ENCODE measurements at places on chromosomes 6 and 20.

DNA sequence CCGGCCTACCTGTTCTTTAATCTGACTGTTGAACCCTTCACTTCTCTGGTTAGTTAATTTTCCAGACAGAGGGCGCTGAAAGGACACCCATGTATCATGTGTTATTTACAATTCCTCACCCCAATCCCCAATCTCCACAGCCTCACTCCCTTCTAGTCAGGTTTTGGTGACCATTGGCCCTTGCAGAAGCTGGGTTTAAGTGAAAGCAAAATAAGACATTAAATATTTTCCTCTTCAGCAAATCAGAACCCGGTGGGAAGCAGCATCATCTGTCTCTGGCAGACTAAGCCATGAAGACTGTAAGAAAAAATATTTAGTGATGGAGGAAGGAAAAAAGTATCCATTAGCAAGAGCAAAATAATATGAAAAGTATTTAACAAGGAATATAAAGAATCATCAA is 9.4 kb upstream of the HLA-DQA1 start:
- H3K4me3 ChIP-seq = no peak overlapping the region
- no peak for DNase-seq
- no peaks in the 10 kb centered on the region for H3K4me1 ChIP-seq
- no peak overlapping the region for H3K27ac ChIP-seq
- no peaks in the 10 kb centered on the region for H3K27me3 ChIP-seq

- peaks cover 4% of the 10 kb centered on the region for H3K36me3 ChIP-seq
- no peak overlapping the region for H3K4me3 ChIP-seq
- peaks cover 47% of the 10 kb centered on the region for H3K4me1 ChIP-seq
- DNase-seq = no peak
- H3K27me3 ChIP-seq = no peaks in the 10 kb centered on the region
Measured at GRCh38 chr20:49892817-49893216, 22.5 kb downstream of the SPATA2 start.

DNA sequence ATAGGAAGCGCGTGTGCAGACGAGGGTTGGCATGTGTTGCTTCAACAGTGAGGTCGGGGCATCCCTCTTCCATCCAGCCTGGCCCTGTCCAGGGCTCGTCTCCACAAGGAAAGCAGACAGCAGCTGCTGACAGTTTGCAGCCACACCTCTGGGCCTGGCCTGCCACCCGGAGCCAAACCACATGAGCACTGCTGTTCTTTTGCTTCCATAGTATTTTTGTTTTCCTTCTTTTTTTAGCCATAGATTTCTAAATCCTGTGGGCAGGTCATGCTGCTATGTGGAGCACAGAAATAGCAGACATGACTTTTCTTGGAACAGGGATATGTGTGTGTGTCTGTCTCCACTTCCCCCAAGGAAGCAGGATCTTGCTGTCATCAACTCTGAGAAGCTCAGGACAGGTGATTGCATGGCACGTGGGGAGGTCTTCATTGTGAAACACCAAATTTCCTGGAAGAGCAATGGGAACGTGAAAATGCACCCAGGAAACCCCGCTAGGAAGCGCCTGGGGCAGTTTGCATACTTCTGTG is 167.4 kb downstream of the DTNBP1 start:
- no peaks in the 10 kb centered on the region for H3K27me3 ChIP-seq
- peaks cover 28% of the 10 kb centered on the region for H3K4me1 ChIP-seq
- DNase-seq = no peak
- H3K27ac ChIP-seq = no peak overlapping the region
- peaks cover 22% of the 10 kb centered on the region for H3K36me3 ChIP-seq

GRCh38 chr20:2101057-2101864 is at the start of gene STK35:
TSS of gene STK35 (plus strand) at chr20:2101827. CDS start at chr20:2101882, 55 bp downstream.
- peak within 1 kb of the TSS; percentile 92 for H3K4me3 ChIP-seq
- peaks cover 24% of the 10 kb centered on the region for H3K4me1 ChIP-seq
- H3K27ac ChIP-seq = peak within 1 kb of the TSS; percentile 100
- DNase-seq = no peak
- H3K27me3 ChIP-seq = peaks cover 7% of the 10 kb centered on the region

DNA sequence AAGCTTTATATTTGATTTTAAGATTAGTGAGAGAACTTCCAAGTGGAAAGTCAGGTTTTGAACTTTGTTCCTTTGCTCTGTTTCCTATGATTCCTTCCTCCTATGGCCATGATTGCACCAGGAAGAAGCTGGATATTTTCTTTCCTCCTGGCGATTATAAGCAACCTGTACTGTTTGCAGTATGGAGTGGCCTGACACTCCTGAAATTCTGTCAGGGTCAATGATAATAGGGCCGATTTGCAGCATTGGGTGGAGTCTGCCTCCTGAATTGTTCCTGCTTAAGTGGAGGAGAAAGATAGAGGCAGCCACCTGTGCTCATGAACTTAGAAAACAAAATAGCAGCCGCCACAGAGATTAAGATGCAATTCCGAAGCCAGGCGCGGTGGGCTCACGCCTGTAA is 9.8 kb upstream of the FAM217A start:
- H3K27ac ChIP-seq = no peak overlapping the region
- no peaks in the 10 kb centered on the region for H3K27me3 ChIP-seq
- H3K36me3 ChIP-seq = no peaks in the 10 kb centered on the region
- no peak overlapping the region for H3K4me3 ChIP-seq
- DNase-seq = no peak
- H3K4me1 ChIP-seq = peaks cover 6% of the 10 kb centered on the region

GRCh38 chr6:44128020-44128917 is 915 bp downstream of the TMEM63B start:
- H3K4me3 ChIP-seq = peak overlapping the region; percentile 86
- H3K4me1 ChIP-seq = peaks cover 52% of the 10 kb centered on the region
- no peak overlapping the region for H3K27ac ChIP-seq
- DNase-seq = no peak

- no peaks in the 10 kb centered on the region for H3K27me3 ChIP-seq
- H3K27ac ChIP-seq = no peak overlapping the region
- DNase-seq = no peak
- peaks cover 5% of the 10 kb centered on the region for H3K36me3 ChIP-seq
Measured at GRCh38 chr20:63900413-63900812, 5.5 kb downstream of the DNAJC5 start.

GRCh38 chr6:166251211-166251610 is 57.0 kb downstream of the PRR18 start:
- H3K4me1 ChIP-seq = no peaks in the 10 kb centered on the region
- no peaks in the 10 kb centered on the region for H3K36me3 ChIP-seq
- peaks cover 45% of the 10 kb centered on the region for H3K27me3 ChIP-seq

DNA sequence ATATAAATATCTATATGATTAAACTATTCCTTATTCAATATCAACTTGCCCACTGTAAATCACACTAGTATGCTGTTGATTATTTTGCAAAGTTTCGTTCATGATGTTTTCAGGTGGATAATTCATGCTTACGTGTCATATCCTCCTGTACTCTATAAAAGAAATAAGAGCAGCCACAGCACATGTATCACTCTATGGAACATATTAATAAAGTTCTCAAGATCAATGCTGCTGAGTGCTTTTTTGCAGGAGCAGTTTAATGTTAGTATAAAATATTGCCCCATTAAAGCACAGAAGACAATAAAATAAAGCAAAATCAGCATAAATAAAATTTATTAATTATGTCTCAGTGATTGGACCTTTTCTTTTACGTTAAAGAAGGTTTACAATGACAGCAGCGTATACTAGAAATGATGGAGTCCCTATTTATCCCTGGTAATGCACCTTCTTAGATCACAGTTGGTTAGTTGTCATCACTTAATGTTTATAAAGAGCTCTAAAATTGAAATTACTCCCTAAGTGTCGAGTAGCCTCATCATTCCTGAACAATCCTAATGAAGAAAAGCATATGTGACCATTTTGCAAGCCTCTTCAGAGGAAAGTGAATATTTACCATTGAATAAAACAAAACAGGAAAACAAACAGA is 517.7 kb downstream of the EYS start:
- no peaks in the 10 kb centered on the region for H3K36me3 ChIP-seq
- no peaks in the 10 kb centered on the region for H3K27me3 ChIP-seq
- H3K4me3 ChIP-seq = no peak overlapping the region
- H3K27ac ChIP-seq = no peak overlapping the region

DNA sequence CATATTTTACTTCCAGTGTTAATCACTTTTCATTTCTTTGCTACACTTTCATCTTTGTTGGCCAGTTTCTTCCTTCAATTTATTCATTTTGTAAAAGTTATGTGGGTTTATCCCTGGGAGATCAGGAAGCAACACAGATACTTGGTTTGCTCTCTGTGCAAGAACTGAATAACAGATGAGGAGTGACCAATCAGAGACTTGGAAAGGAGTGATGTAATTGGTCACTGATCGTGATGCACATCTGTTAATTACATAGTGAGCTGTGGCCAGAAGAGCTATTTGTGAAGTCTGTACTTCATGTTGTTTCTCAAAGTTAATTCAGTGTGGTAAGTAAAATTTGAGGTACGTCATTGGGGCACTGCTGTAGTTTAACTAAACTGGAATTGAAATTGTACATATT is 21.3 kb downstream of the ANKRD6 start:
- no peaks in the 10 kb centered on the region for H3K4me1 ChIP-seq
- no peak overlapping the region for H3K4me3 ChIP-seq
- no peak for DNase-seq
- no peaks in the 10 kb centered on the region for H3K27me3 ChIP-seq
- H3K27ac ChIP-seq = no peak overlapping the region

DNA sequence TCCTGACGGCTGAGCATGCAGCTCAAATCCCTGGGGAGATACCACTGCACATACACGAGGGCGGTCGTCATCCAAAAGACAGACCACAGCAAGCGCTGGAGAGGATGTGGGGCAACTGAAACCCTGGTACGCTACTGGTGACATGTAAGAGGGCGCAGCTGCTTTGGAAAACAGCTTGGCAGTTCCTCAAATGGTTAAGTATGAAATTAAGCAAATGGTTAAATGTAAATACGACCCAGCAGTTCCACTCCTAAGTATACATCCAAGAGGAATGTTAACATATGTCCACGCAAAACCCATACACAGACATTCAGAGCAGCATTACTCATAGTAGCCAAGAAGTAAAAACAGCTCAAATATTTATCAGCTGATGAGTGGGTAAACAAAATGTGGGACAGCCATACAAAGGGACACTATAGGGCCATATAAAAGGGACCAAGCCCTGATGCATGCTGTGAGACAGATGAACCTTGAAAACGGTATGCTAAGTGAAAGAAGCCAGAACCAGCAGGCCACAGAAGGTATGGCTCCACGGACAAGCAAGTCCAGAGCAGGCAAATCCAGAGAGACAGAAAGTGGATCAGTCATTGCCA is 38.5 kb downstream of the RIPOR3 start:
- no peaks in the 10 kb centered on the region for H3K36me3 ChIP-seq
- H3K4me3 ChIP-seq = no peak overlapping the region
- DNase-seq = no peak
- H3K4me1 ChIP-seq = peaks cover 14% of the 10 kb centered on the region
- H3K27me3 ChIP-seq = no peaks in the 10 kb centered on the region
- H3K27ac ChIP-seq = peak overlapping the region; percentile 53

DNA sequence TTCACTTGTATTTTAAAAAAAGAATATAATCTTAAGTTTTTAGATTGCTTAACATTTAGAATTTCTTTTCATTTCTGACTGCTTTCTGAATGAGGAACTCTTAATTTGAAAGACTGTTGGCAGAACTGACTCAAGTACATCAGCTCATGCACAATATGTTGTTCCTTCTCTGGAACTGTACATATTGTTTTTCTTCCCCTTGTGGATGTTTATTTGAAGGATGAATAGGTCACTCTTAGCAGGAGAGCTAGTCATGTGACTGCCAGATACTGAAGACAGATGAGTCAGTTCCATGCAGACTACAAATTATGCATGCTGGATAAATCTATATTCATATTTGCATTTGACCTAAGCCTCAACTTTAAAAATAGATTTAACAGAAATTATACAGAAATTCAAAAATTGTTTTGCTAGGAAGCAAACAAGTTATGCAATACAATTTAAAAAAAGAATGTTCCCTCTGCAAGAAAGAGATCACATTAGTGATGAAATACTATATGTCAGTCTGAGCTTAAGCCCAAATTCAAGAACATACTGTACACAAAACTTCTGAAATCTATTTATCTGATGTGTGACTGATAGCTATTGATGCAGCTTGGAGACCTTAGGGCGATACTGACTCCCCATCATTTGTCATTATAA is 1274.9 kb upstream of the GJE1 start:
- H3K4me3 ChIP-seq = no peak overlapping the region
- H3K36me3 ChIP-seq = no peaks in the 10 kb centered on the region
- H3K27ac ChIP-seq = no peak overlapping the region
- peaks cover 12% of the 10 kb centered on the region for H3K4me1 ChIP-seq
- no peaks in the 10 kb centered on the region for H3K27me3 ChIP-seq

- H3K36me3 ChIP-seq = no peaks in the 10 kb centered on the region
- peak overlapping the region; percentile 35 for H3K27ac ChIP-seq
- H3K27me3 ChIP-seq = no peaks in the 10 kb centered on the region
- DNase-seq = no peak
- no peak overlapping the region for H3K4me3 ChIP-seq
- peaks cover 7% of the 10 kb centered on the region for H3K4me1 ChIP-seq
Measured at GRCh38 chr6:123306334-123306733, 310.3 kb downstream of the CLVS2 start.

GRCh38 chr6:4125500-4125899 is 9.9 kb downstream of the ECI2 start:
- H3K27ac ChIP-seq = no peak overlapping the region
- no peak overlapping the region for H3K4me3 ChIP-seq
- H3K36me3 ChIP-seq = peaks cover 46% of the 10 kb centered on the region
- H3K27me3 ChIP-seq = no peaks in the 10 kb centered on the region
- DNase-seq = no peak

DNA sequence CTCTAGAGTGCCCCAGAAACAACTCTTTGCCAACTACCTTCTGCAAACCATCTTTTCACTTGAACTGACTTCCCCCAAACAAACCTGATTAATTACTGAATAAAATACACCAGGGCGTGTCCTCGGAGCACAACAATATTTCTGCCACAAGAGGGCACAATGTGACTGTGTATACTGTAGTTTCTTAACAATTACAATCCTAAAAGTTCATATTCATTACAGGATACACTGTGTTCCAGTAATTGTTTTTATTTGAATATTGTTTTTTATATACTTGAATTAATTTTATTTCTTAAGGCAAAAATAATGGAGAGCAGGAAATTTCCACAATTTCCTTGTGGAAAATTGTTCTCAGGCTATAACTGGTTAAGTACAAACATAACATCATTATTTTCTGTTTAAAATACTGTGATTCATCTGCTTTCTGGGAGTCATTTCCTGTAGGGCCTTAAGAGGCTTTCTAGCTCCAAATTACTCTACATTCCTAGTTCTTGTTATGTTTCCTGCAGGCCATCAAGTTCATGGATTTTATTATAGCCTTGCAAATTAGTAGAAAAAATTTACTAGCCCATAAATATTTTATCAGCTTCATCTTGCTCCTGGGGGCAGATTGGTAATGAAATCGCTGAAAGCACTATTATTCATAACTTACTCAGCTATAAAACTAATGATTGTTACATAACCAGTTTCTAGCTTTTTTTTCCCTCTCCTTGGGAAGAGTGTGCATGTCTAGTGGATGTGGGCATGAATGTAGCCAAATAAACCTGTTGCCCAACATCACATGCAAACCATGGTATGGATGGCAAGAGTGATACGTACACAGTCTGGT is 51.9 kb upstream of the SLC22A16 start:
- H3K27ac ChIP-seq = no peak overlapping the region
- H3K27me3 ChIP-seq = no peaks in the 10 kb centered on the region
- H3K36me3 ChIP-seq = no peaks in the 10 kb centered on the region
- DNase-seq = no peak
- peaks cover 20% of the 10 kb centered on the region for H3K4me1 ChIP-seq
- no peak overlapping the region for H3K4me3 ChIP-seq

GRCh38 chr20:25248786-25249172 is 894 bp downstream of the PYGB start:
- H3K27ac ChIP-seq = peak overlapping the region; percentile 81
- H3K36me3 ChIP-seq = no peaks in the 10 kb centered on the region
- DNase-seq = no peak
- H3K4me3 ChIP-seq = peak overlapping the region; percentile 91
- H3K27me3 ChIP-seq = peaks cover 9% of the 10 kb centered on the region
- H3K4me1 ChIP-seq = peaks cover 34% of the 10 kb centered on the region

GRCh38 chr20:45111799-45112471 is 3.0 kb downstream of the WFDC5 start:
- peaks cover 19% of the 10 kb centered on the region for H3K27me3 ChIP-seq
- H3K4me3 ChIP-seq = no peak overlapping the region
- H3K4me1 ChIP-seq = no peaks in the 10 kb centered on the region
- DNase-seq = no peak

Data from type B pancreatic cell (in vitro differentiated cells).